ENCODE measurements at places on chromosomes 2 and 18. TPM values are rescaled to one million over a fixed set of nuclear protein-coding genes. Genes with fewer than 3 reads are reported as not detected.

ASB18 gene
- not detected for polyA plus RNA-seq

DNA sequence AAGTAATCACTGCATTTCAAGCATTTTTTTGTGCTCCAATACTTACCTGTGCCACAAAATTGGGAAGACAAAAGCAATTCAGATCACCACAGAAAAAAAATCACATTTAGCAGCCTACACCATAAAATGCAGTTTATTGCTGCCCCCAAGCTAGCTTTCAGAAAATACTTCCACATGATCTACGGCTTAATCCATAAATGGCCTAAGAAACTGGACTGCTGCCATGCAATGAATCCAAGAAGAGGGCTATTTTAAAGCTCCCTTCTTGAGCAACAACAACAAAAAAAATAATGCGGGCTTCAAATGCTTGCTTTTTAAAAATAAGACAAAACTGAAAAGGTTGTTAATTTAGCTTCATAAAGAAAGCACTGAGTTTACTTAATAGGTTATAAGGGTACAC is 272.3 kb downstream of the RAD51AP2 start:
- DNase-seq = peak; percentile 55
- no peak overlapping the region for H3K27ac ChIP-seq
- no peak overlapping the region for H3K4me3 ChIP-seq
- H3K36me3 ChIP-seq = no peaks in the 10 kb centered on the region

DNA sequence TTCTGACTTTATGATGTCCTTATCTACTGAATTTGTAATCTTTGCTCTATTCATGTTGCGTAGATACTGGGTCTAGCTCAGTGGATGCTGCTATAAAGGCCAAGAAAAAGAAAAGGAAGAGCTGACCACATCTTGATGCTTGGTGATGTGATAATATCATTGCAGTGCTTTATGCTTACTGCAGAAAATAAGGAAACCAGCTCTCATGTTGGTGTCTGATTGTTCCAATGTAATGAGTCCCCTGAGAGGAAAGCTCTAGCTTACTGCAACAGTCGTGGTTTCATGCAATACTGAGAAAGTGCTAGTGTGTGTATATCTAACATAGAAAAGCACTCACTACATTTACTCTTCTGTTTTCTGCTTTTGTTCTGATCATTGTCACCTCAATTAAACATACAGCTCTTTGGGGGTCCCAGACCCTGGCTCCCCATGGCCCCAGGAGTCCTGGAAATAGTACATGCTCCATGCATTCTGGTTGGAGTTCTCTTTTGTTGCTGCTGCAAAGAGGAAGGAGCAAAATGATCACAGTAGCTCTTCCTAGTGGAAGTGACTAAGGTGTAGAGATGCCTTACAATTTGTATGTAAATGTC is 338.8 kb downstream of the CYRIA start:
- no peaks in the 10 kb centered on the region for H3K27me3 ChIP-seq
- H3K27ac ChIP-seq = no peak overlapping the region
- no peaks in the 10 kb centered on the region for H3K4me1 ChIP-seq
- no peak for DNase-seq

DNA sequence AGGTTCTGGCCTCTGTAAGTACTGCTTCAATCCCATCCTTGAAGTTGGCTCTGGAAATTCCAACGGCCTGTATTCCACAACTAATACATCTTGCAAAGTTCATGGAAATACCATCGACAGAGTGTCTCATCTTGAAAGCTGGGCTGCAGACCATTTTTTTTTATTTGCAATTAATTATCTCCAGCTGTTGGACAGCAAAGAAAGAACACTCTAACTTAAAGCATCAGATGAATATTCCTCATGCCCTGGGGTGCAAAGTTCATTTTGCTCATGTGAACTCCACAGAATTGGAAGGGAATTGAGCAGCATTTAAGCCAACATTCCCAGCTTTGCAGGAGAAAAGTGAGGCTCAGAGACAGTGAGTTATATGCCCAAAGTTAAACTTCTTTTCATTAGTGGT is 96.5 kb upstream of the PIEZO2 start:
- no peak for DNase-seq
- no peaks in the 10 kb centered on the region for H3K36me3 ChIP-seq
- no peak overlapping the region for H3K4me3 ChIP-seq
- no peak overlapping the region for H3K27ac ChIP-seq

DNA sequence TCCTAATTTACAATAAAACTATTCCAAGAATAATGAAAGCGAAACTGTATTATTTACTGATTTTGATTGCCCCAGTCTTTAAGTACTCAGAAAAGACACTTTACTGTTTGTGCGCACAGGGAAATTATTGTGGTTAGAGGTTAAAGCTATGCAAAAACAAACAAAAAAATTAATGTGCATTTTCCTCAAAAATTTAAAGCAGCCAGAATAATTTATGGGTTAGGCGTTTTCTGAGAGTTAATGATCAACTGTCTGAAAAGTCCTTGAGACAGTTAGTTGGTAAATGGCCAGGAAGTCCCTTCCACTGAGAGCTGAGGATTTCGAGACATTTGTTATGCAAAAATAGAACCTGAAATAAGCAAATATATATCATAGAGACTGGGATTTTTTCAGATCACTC is 143.3 kb downstream of the IRS1 start:
- no peak overlapping the region for H3K4me3 ChIP-seq
- DNase-seq = no peak
- peaks cover 14% of the 10 kb centered on the region for H3K4me1 ChIP-seq
- no peaks in the 10 kb centered on the region for H3K27me3 ChIP-seq

TUBB8B gene
- polyA plus RNA-seq = not detected

FLACC1 gene
- polyA plus RNA-seq = 0.46 TPM

GMCL1 gene
- 7.9 TPM for polyA plus RNA-seq

- peaks cover 21% of the 10 kb centered on the region for H3K4me1 ChIP-seq
- no peaks in the 10 kb centered on the region for H3K36me3 ChIP-seq
- no peaks in the 10 kb centered on the region for H3K27me3 ChIP-seq
- H3K27ac ChIP-seq = no peak overlapping the region
- DNase-seq = no peak
Observed at GRCh38 chr2:46169467-46169866, 127.7 kb upstream of the EPAS1 start.

- no peak for DNase-seq
- peaks cover 12% of the 10 kb centered on the region for H3K4me1 ChIP-seq
- H3K27ac ChIP-seq = no peak overlapping the region
- no peaks in the 10 kb centered on the region for H3K27me3 ChIP-seq
- H3K4me3 ChIP-seq = no peak overlapping the region
Observed at GRCh38 chr18:22436136-22436535, 18.4 kb upstream of the CTAGE1 start.

FEZ2 gene
- 29.8 TPM for polyA plus RNA-seq

DNA sequence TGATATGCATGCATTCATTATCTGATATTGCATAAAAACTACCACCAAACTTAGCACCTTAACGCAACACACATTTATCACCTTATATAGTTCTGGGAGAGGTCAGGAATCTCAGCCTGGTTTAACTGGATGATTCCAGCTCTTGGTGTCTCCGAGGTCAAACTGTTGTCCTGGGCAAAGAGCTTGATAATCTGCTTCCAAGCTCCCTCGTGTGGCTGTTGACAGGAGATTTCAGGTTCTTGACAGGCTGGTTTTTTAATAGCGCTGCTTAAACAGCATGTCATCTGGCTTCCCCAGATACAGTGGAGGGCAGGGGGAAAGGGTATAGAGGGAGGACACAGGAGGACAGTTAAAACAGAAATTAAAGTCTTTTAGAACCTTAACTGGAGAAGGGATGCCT is 785.0 kb downstream of the CNTNAP5 start:
- H3K4me1 ChIP-seq = no peaks in the 10 kb centered on the region
- H3K27me3 ChIP-seq = no peaks in the 10 kb centered on the region
- H3K4me3 ChIP-seq = no peak overlapping the region
- H3K36me3 ChIP-seq = no peaks in the 10 kb centered on the region
- DNase-seq = peak; percentile 67

FOXD4L1 gene
- polyA plus RNA-seq = not detected

GRCh38 chr2:46979571-46979979 is 64.0 kb upstream of the MCFD2 start:
- no peak overlapping the region for H3K27ac ChIP-seq
- H3K4me1 ChIP-seq = peaks cover 34% of the 10 kb centered on the region
- no peaks in the 10 kb centered on the region for H3K27me3 ChIP-seq
- H3K4me3 ChIP-seq = no peak overlapping the region

- H3K4me3 ChIP-seq = no peak overlapping the region
- no peaks in the 10 kb centered on the region for H3K27me3 ChIP-seq
- peak overlapping the region; percentile 79 for H3K27ac ChIP-seq
- peak; percentile 42 for DNase-seq
Observed at GRCh38 chr2:152421521-152422370, 86.8 kb downstream of the FMNL2 start.

BCL2L11 gene
- 4.9 TPM for polyA plus RNA-seq

OTOF gene
- polyA plus RNA-seq = 0.06 TPM

- peak overlapping the region; percentile 98 for H3K27ac ChIP-seq
- H3K4me1 ChIP-seq = peaks cover 56% of the 10 kb centered on the region
- H3K36me3 ChIP-seq = no peaks in the 10 kb centered on the region
- H3K27me3 ChIP-seq = no peaks in the 10 kb centered on the region
- DNase-seq = peak; percentile 40
Observed at GRCh38 chr18:21741562-21742314, 1.1 kb downstream of the MIB1 start.

- no peaks in the 10 kb centered on the region for H3K27me3 ChIP-seq
- H3K4me1 ChIP-seq = peaks cover 16% of the 10 kb centered on the region
- no peak overlapping the region for H3K27ac ChIP-seq
- no peak for DNase-seq
Observed at GRCh38 chr2:134314202-134314601, 60.3 kb downstream of the MGAT5 start.

SAG gene
- polyA plus RNA-seq = not detected

IL37 gene
- polyA plus RNA-seq = not detected

DNA sequence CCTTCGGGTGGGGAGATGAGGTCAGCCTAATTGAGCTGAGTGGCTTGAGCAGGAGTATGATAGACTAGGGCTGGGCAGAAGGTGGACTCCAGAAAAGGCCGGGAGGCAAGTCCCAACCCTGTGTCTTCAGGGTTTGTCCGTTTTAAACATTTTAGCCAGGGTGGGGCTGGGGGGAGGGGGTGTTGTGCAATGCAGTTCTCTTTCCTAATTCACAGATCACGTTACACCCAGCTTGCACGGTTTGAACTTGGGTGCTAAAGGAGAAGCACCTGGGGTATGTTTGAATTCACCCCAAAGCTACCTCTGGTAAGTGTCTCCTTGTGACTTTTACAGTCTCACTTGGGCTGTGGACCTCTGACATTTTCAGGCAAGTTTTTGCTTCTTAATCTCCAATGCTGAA is 233.3 kb downstream of the AGAP1 start:
- DNase-seq = no peak
- H3K27ac ChIP-seq = peak overlapping the region; percentile 15
- no peaks in the 10 kb centered on the region for H3K36me3 ChIP-seq
- H3K27me3 ChIP-seq = no peaks in the 10 kb centered on the region

- H3K27me3 ChIP-seq = no peaks in the 10 kb centered on the region
- no peaks in the 10 kb centered on the region for H3K36me3 ChIP-seq
- DNase-seq = no peak
- H3K27ac ChIP-seq = peak overlapping the region; percentile 93
- peaks cover 64% of the 10 kb centered on the region for H3K4me1 ChIP-seq
Observed at GRCh38 chr2:96530144-96530430, 6.5 kb upstream of the ARID5A start.

- H3K27me3 ChIP-seq = no peaks in the 10 kb centered on the region
- no peak overlapping the region for H3K27ac ChIP-seq
- no peak overlapping the region for H3K4me3 ChIP-seq
- no peak for DNase-seq
- H3K36me3 ChIP-seq = no peaks in the 10 kb centered on the region
- no peaks in the 10 kb centered on the region for H3K4me1 ChIP-seq
Observed at GRCh38 chr2:203897544-203897943, 30.0 kb downstream of the CTLA4 start.

DNA sequence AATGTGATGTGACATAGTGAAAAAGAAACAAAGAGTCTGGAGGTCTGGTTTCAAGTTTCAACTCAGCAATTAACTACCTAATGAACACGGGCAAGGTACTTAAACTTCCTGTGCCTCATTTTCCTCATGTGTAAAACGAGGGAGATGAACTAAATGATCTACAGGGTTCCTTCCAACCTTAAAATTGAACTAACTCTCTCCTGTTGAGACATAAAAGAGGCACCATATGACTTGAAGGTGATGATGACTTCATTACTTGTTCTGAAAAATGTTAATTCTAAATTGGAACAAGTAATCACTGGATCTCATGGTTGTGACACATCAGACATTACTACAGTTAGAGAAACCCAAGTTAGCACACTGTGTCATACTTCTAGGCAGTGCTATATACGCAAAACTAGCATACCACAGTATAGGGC is 8.9 kb upstream of the REL start:
- H3K27me3 ChIP-seq = no peaks in the 10 kb centered on the region
- no peak for DNase-seq
- no peak overlapping the region for H3K4me3 ChIP-seq
- H3K4me1 ChIP-seq = no peaks in the 10 kb centered on the region
- no peak overlapping the region for H3K27ac ChIP-seq

GRCh38 chr2:232363784-232364615 is 14.6 kb upstream of the ALPP start:
- no peak overlapping the region for H3K4me3 ChIP-seq
- no peaks in the 10 kb centered on the region for H3K36me3 ChIP-seq
- H3K27ac ChIP-seq = no peak overlapping the region
- no peak for DNase-seq

DNA sequence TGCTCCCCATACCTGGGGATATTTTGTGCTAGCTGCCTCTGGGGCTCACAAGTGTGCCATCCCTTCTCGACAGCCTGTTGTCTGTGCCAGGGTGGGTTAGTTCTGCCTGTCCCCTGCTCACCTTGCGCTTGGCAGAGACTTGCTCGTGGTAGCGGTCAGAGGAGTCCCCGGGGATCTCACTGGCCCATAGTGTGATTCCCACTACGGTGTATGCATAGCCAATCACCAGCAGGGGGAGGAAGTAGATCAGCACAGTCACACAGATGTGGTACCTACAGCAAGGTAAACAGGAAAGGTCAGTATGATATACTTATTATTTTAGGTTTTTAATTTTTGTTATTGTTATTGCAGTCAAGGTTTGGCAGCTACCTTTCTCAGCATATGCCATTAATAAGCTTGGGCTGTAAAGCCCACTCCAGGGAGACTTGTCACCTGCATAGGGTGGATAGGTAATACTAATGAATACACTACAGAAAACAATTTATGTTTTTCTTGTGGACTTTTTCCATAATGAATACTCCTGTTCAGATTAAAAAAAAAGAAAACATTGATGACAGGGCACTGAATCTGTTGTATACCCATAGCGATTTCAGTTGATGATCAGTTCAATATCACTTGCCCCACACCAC is 95.2 kb downstream of the POLE4 start:
- H3K36me3 ChIP-seq = no peaks in the 10 kb centered on the region
- H3K4me1 ChIP-seq = no peaks in the 10 kb centered on the region
- H3K27me3 ChIP-seq = no peaks in the 10 kb centered on the region
- peak; percentile 67 for DNase-seq

- H3K27me3 ChIP-seq = no peaks in the 10 kb centered on the region
- no peak overlapping the region for H3K27ac ChIP-seq
- DNase-seq = peak; percentile 76
- H3K4me1 ChIP-seq = peaks cover 9% of the 10 kb centered on the region
Observed at GRCh38 chr2:29628862-29629261, 292.5 kb downstream of the ALK start.

All from stomach (tissue), 19 donors.